Amniotic stem cell (primary cell): ENCODE measurements at places on chromosomes 4 and X.

GRCh38 chr4:4202510-4202909, 24.2 kb downstream of the OTOP1 start:
- DNase-seq = no peak

- no peak for DNase-seq
Observed at GRCh38 chr4:33090910-33091309, 2370.7 kb downstream of the PCDH7 start.

GRCh38 chrX:4844376-4844775, 1130.9 kb upstream of the PRKX start:
- DNase-seq = no peak

- no peak for DNase-seq
Observed at GRCh38 chrX:112085149-112085548, 2.6 kb upstream of the TRPC5 start.

DNA sequence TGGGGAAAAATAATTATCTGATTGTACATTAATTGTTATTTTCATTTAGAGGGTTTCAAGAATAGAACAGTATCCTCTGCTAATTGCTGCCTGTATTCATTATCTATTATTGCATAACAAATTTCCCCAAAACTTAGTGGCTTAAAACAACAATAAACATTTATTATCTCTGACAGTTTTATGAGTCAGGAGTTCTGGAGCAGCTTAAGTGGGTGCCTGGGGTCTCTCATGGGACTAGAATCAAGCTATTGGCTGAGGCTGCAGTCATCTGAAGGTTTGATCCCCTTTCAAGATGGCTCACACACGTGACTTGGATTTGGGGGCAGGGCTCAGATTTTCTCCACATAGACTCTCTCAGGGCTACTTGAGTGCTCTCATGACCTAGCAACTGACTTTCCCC, 98.1 kb upstream of the JADE1 start:
- DNase-seq = no peak

DNA sequence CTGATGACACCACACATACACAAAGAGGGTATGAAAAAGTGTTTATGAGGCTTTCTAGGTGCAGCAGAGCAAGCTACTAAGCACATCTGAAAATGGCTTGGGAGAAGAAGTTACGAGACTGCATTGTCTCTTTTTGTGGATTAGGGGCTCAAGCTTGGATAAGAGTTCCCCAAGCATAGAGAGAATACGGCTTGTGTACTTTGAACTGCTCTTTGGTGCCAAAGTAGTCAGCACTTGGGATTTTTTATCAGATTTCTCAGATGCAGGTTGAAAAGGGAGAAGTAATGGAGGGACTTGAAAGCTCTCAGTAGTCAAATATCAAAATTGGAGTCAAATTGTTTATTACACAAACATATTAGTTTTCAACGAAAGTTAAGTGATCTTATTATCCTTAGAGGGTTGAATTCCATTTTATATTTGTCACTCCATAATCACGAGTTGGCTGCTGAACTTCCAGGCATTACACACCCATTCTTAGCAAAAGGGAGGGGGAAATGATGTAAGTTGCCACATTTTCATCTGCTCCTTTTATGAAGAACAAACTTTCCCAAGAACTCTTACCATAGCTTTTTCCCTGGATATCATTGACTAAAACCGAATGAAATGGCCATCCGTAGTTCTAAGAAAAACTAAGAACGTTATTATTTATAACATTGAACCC, 1904.9 kb downstream of the PCDH7 start:
- DNase-seq = no peak

- DNase-seq = no peak
Observed at GRCh38 chr4:123444290-123444731, 47.7 kb downstream of the SPRY1 start.

GRCh38 chrX:56726605-56727004, 2.4 kb upstream of the NBDY start:
- peak; percentile 21 for DNase-seq

GRCh38 chr4:140863197-140863596, 107.0 kb upstream of the TBC1D9 start:
- no peak for DNase-seq

DNA sequence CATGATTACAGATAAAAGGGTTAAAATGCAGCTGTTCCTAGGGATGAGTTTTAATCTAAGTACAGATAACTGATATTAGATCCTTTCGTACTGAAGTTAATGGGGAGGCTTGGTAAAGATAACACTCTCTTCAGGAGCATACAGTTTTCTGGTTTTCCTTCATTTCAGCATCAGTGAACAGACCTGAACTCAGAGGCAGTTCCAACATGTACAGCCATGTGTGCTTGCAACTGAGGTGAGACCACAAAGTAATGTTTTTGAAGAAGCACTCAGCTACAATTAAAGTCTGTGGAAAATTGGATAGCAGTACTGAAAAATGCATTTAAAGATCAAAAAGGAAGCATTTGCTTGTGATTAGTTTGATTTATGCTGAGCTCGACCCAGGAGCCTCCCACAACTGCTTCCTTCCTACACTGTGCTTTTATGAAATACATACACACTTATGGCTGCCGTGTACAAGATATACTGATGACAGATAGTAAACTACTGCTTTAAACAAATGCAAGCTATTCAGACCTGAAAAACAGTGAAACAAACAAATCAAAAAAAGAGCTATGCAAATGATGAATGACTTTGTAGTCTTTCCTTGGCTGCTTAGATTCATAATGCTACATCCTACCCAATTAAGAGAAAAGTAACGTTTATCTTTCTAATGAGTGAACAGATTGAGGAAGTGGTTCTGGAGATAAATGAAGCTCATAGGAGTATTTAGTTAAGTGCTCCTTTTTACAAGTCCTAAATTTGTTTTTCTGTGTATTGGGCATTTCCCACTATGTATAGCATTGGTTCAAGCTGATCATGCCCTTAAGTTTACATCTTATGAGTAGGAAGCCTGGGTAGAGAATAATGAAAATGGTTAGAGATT, 68.4 kb downstream of the PDLIM5 start:
- DNase-seq = no peak

- DNase-seq = no peak
Observed at GRCh38 chr4:185209031-185209851, at the start of gene SNX25. SNX25 (plus strand) TSS chr4:185209598; CDS start chr4:185209827, 229 bp downstream.

DNA sequence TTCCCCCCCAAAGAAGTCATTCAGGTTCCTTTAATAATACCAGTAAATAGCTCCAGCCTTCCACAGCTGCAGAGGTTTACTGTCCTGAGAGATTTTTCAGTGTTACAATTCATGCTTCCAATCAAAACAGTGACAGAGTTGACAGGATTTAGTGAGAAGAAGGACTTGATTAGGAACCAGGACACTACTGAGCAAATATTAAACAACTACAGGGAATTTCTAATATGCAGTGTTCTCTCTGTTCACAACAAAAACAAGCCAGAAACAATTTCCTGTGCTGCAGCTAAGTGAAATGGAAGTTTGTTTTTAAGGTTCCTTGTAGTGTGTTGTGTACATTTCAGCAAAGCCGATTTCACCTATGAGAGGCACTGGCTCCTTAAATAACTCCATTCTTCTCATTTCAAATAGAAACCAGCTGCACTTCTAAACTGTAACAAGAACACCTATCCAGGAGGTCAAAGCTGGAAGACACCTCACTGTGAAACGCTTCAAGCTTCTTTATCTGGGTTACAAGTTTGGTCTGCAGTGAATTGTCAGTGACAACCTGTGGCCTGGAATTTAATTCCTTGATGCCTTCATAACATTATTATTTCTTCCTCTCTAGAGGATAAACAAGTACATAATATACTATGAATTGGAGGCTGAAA, 149.3 kb downstream of the RASL11B start:
- DNase-seq = no peak

- no peak for DNase-seq
Observed at GRCh38 chr4:73067971-73068394, 1.5 kb downstream of the COX18 start.

DNA sequence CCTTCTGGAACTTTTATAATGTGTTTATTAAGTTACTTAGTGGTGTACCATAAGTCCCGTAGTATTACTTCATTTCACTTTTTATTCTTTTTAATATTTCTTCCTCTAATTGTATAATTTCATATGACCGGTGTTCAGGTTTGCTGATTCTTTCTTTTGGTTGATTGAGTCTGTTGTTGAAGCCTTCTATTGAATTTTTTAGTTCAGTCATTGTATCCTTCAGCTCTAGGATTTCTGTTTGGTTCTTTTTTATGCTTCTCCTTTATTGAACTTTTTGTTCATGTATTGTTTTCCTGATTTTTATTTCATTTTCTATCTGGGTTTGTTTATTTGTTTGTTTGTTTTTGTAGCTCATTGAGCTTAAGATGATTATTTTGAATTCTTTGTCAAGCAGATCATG, 8.8 kb downstream of the CEP44 start:
- DNase-seq = no peak

- DNase-seq = no peak
Observed at GRCh38 chr4:53855581-53856250, 208.7 kb downstream of the CHIC2 start.

DNA sequence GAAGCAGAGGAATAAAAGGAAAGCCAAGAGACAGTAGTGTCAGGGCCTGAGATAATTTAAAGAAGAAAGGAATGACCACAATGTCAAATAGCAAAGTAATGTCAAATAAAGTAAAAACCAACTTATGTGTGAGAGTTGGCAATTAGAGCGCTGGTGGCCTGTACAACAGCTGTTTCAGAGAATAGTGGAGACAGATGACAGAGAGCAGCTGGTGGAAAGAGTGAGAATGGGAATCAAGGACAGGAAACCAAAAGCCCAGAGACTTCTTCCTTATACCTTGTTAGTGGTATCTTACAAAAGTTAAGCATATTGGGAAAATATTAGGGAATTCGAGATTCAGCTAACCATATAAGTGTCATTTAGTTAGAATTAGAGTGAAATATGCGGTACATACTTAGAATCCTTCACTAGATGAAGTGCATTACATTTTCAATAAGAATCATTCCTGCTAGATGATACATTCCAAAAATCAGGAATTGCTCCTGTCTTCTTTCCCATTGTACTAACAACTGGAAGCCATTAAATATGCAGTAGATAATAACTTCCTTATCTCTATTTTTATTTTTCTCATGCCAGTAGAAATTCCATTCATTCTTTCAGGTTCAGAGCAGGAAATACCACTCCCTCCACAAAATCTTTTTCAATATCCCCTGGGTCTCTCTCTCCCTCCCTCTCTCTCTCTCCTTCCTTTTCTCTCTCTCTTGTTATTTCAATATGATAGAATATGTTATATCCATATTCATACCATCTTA, 525.4 kb downstream of the CENPC start:
- no peak for DNase-seq

- no peak for DNase-seq
Observed at GRCh38 chrX:126723881-126724280, 95.6 kb upstream of the PRR32 start.

- DNase-seq = no peak
Observed at GRCh38 chr4:40033613-40034012, 23.0 kb upstream of the N4BP2 start.
